Mesothelial cell of epicardium (in vitro differentiated cells): ENCODE measurements at places on chromosomes 11 and 22.

DNA sequence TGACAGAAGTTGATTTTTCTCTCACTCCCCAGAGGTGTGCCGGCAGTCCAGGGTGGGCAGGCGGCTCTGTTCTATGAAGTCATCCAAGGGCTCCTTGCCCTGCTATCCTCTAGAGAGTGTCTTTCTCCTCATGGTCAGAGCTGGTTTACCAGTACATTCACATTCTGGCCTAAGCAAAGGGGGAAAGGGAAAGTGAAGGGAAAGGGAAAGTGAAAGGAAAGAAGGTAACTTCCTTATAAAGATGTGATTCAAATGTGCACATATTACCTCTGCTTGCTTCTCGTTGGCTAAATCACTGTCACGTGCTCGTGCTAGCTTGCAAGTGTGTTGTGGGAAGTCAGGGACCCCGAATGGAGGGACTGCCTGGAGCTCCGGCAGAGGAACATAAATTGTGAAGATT lies 2.9 kb upstream of the HTATIP2 start:
- no peak for DNase-seq

GRCh38 chr11:97567801-97568200 lies 1178.0 kb downstream of the JRKL start:
- no peak for DNase-seq

DNA sequence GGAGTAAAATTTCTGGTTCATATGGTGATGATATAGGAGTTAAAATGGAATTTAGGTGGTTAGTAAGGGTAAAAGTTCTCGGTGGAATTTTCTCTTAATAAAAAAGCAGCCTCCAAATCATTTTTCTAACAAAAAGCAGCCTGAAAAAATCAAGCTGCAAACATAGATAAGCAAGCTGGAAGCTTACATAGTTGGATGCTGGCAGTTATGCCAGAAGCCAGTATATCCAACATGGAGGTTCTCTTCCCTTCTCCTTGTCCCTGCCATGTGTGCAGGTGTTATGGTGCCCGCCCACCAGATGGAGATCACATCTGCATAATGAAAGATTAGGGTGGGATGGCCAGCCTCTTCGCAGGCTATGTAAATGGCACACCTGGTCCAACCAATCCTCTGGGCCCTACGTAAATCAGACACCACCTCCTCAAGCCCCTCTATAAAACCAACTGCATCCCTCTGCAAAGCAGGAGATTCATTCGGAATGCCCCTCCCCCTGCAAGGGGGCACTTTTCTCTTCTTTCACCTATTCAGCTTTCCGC lies 22.4 kb downstream of the PIWIL3 start:
- DNase-seq, result no peak

DNA sequence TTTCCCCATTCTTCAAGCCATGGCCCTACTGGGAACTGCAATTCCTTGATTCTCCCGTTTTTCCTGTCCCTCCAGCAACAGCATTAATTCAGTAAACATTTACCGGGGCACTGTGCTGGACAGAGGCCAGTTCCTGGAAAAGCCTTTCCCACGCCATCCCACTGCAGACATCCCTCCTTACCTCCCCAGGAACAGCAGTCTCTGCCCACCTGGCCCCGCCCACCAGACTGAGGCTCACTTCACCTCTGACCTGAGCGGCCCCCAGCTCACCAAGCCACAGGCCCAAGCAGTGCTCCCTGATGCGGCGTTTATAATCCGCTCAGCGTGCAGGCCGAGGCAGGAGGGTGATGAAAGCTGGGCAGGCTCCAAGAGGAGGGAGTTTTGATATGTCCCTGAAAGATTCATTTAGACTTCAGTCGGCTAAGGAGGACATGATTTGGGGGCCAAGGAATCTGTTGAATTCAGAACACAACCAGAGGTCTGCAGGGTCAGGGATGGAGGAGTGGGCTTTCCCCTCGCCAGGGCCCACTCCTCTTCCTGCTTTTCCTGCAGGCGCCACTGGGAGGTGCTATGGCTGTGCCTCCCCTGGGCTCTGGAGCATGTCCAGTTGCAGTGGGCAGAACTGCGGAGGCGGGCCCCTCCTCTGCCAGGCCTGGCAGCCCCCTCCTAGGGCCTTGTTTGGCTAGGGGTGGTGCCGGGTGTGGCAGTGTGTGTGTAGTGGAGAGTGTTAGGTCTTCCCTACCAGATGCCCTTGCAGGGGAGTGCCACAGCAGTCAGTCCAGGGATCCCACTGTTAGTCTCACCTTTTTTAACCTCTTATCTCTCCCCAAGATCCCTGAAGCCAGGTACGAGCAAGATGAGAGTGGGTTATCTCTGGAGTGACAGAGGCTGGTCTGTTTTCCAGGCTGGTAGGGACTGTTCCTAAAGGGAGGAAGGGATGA lies 1.4 kb upstream of the TAGLN start:
- peak; percentile 60 for DNase-seq

DNA sequence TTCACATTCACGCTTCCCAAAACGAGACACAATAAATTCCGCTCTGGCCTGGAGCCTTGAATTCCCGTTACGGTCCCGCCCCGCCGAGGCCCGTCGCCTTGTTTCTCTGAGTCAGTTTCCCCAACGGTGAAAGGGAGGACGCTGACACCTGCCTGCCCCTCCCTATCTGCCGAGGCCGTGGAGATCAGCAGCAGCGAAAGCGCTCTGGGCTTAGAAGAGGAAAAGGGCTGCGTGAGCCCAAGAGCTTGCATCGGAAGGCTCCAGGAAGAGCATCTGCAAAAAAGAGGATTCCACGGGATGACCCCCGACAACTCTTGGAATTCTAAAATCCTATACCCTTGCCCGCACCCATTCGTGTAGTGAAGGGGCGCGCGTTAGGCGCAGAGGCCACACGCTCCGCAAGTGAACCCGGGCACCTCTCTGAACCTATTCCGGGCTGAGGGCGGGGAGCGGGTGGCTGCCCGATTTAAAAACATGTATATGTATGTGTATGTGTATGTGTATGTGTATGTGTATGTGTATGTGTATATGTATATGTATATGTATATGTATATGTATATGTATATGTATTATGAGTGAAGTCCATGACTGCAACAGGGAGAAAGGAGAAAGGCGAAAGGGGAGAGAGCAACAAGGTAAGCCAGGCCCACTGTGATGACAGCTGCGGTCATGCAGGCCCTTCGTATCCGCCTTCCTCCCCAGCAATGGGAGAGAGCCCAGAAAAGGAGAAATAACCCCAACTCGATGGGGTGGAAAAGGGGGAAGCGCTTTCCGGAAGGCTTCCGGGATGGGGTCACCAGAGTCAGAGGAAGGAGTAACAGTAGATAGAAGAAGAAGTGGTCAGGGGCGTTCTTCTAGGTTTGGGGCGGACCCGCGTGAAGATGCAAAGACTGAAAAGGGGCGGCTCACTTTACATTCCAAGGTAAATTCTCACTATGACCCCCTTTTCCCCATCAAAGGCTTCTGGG lies 948 bp upstream of the MRTFA start:
- DNase-seq, result peak; percentile 34

DNA sequence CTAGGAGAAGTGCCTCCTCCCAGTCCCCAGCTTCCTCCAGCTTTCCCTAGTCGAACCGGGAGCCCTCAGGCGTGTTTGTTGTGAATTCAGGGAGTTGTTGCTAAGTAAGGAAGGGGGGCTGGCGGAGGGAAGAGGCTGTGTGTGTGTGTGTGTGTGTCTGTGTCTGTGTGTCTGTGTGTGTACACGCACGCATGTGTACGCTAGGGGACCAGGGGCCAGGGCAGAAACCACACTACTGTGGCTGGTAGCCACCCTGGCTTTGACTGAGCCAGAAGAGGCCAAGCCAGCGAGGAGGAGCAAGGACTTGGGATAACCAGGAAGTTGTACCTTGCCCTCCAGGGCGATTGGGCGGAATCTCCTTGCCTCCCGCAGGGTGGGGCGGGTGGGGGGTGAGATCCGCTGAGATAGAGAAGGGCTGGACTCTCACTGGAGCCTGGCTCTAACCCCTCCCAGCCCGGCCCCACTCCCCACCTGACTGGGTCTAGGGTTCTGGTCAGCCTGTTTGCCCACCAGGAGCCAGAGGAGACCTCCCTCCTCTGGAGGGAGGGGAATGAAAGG lies 7.5 kb downstream of the BCL9L start:
- peak; percentile 73 for DNase-seq

DNA sequence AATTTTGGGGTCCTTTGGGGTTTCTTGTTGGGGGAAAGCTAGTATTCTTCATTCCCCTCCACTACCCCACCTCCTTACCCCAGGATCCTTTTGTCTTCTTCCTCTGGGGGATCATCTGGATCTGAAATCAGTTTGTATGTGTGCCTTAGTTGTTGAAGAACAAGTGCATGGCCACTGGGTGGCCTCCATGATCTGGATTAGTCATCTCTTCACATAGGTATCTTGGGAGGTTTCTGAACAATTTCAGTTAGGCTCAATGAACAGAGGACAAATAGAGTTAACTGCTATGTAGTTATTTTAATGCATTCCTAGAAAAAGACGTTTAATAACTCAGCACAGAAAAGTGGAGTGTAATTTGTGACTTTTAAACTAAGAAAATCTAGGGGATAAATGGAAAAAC lies 7.1 kb upstream of the VWA5A start:
- no peak for DNase-seq

DNA sequence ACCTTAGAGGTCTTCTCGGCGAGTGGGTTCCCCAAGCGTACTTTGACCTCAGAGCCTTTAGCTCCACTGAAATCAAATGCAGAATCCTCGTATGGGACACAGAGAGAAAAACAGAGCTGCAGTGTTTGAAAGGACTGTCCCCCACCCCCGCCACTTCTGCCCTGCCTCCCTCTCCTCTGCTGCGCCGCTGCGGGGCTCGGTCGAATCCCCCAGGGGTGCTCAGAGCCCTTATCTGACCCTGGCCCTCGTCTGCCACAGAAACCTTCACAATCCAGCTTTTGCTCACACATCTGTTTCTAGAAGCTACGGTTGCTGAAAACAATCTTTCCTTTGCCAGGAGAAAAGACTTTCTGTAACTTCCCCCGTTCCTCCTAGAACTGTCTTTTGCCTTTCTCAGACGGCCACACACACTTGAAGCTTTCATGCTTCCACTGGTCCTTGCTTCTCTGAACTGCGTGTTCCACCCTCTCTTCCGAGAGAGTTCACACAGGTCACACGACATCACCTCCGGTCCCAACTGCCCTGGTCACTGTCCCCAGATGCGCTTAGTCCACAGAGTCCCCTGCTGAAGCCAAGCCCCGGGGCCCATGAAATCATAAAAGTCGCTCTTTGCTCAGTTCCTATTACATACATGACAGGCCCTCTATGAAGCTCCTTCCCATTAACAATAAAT lies 3.7 kb downstream of the SMIM35 start:
- no peak for DNase-seq

GRCh38 chr11:94132152-94132558 lies 3.5 kb downstream of the PANX1 start:
- no peak for DNase-seq

DNA sequence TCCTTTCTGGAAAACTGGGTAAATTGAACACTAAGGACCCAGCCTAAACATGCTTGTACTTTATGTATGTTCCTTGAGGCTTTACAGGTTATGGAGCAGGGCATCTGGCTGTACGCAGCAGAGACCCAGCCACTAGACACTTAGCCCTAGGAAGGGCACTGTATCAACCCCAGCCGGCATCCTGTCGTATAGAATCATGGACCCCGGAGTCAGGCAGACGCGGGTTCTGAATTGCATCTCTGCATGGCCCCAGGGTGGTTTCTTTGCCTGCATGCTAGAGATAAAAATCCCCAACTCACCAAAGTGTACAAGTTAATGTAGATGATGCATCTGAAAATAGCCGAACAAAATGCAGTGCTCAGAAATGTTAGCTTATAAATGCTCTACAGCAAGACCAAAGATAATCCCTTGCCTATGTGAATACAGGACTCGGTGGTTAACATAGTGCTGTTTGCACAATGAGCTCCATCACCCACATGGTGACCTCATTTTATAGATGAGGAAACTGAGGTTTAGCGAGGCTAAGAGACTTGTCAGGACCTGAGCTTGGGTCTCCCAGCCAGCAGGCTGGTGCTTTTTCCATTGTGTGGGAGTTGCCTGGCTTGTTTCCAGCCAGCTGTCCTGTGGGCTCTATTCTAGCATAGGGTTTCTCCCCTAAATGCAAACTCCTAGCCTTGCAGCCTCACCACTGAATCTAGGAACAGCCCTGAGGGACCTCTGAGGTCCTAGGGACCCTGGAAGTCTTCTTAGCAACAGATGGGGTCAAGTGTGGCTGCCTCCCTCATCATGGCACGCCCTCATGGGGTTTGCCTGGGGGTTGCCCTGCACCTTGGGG lies 7.3 kb downstream of the CD6 start:
- DNase-seq, result no peak

- DNase-seq, result no peak
Measured at GRCh38 chr11:72958791-72959190, 144.6 kb downstream of the ATG16L2 start.

GRCh38 chr11:108727665-108728064 lies 62.8 kb downstream of the DDX10 start:
- DNase-seq, result no peak

DNA sequence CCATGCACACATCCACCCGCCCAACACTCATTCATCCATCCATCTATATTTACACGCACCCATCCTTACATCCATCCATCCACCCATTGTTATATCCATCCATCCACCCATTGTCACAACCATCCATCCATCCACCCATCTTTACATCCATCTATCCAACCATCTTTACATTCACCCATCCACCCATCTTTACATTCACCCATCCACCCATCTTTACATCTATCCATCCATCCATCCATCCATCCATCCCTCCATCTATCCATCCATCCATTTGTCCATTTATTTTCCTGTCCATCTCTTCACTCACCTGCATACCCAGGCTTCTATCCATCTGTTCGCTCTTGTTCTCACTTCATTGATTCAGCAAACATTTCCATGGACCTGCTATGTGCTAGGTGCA lies 49.8 kb downstream of the SGSM1 start:
- DNase-seq, result no peak

DNA sequence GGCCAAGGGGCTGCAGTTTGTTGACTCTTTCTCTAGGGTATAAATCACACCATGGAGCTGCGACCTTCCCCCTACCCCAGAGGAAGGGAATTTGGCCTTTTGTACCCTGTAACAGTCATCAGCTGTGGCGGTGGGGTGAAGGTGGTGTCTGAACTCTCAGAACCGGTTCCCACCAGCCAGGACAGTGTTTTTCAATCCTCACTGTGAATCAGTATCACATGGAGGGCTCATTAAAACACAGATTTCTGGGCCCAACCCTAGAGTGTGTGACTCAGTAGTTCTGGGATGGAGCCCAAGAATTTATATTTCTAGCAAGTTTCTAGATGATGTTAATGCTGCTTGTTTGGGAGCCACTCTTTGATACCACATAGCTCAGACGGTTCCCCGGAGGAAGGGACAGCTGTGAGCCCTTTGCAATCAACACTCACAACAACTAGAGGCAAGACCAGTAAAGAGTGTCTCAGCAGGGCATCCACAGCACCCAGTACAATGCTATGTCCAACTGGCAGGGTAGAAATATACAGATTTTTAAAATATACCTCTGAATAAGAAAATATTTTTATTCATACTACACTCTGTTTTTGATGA lies 43.9 kb upstream of the FAT3 start:
- no peak for DNase-seq
